HCT116 (cell line): ENCODE measurements at places on chromosomes 16 and 17. TPM values are rescaled to one million over a fixed set of nuclear protein-coding genes. Genes with fewer than 3 reads are reported as not detected.

Gene CACNA1H
- 24.3 TPM for total RNA-seq

- DNase-seq: no peak
These were observed 39.6 kb downstream of the WSB1 start for GRCh38 chr17:27333410-27333980.

GRCh38 chr16:58109330-58109729 lies 19.9 kb downstream of the CFAP20 start:
- no peak for DNase-seq

- DNase-seq: peak; percentile 12
These were observed 1.3 kb downstream of the RILP start for GRCh38 chr17:1648173-1648962.

DNA sequence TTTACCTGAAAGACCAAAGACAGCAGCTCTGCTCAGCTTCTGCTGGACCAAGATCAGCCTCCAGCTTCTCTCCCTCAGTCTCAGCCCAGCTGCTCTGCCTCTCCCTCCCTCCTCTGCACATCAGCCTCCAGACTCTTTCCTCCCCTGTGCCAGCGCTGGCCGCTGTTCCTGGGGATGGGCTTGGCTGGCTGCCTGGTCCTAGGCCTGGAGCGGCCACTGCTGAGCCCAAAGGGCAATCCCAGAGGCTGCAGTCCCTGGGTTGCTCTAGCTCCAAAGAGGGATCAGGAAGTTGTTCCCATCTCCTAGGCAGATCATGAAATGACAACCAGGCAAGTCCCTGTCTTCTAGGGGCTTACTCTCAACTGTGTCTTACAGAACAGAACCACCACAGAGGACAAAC lies 31.3 kb downstream of the DCUN1D3 start:
- DNase-seq: no peak

Gene TOM1L1
- total RNA-seq: 70.8 TPM

- DNase-seq: no peak
These were observed 20.2 kb downstream of the MBTPS1 start for GRCh38 chr16:84096447-84097005.

DNA sequence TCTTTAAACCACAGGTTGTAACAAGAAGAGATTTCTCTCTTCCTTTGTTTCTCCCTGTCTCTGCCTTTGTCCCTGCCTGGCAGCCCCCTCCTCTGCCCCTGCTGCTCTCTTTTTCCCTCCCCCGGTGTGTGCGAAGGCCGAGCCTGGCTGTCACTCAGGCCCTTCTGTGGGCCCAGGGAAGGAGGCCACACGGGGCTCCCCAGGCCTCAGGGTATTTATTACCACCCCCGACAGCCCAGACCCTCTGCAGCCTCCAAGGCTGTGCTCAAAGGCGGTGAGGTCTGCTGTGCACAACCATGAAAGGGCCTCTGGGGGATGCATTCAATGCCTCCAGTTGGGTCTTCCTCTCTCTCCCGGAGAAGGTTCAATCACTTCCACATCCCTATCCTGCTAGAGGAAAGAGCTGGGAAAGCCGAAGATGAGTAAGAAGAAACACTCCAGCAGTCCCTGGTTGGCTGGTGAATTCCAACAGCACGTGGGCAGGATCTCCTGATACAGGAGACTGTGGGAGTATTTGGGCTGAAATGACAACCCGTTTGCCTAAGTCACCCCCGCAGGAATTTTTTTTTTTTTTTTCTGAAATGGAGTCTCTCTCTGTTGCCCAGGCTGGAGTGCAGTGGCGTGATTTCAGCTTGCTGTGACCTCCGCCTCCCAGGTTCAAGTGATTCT lies 34.2 kb downstream of the ZNF423 start:
- no peak for DNase-seq

- DNase-seq: no peak
These were observed 131.8 kb downstream of the ABCC12 start for GRCh38 chr16:48024042-48024441.

- DNase-seq: no peak
These were observed 17.5 kb upstream of the DLX4 start for GRCh38 chr17:49951362-49952082.

GRCh38 chr17:75848523-75849278 lies 4.5 kb upstream of the UNC13D start:
- peak; percentile 64 for DNase-seq

- DNase-seq: no peak
These were observed 6.3 kb downstream of the STARD3 start for GRCh38 chr17:39643271-39643670.

DNA sequence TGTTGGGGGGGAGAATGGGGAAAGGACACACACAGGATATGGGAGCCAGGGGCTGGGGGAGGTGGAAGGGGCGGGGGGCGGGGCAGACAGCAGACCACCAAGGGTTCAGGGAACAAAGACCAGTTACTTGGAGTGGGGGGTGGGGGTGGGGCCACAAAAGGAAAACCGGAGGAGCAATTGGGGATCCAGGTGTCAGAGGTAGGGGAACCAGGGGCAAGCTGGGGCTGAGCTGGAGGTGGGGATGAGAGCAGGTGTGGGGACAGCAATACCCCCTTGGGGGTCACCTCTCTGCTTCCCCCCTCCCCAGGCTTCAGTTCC lies 1.4 kb upstream of the ORAI3 start:
- no peak for DNase-seq

Gene ABAT
- 4.7 TPM for total RNA-seq

- DNase-seq: no peak
These were observed 13.5 kb upstream of the TBX21 start for GRCh38 chr17:47719411-47720152.

Gene KRTAP2-4
- total RNA-seq: 0.76 TPM

GRCh38 chr17:35315283-35315682 lies 58.1 kb downstream of the SLFN11 start:
- DNase-seq: no peak

DNA sequence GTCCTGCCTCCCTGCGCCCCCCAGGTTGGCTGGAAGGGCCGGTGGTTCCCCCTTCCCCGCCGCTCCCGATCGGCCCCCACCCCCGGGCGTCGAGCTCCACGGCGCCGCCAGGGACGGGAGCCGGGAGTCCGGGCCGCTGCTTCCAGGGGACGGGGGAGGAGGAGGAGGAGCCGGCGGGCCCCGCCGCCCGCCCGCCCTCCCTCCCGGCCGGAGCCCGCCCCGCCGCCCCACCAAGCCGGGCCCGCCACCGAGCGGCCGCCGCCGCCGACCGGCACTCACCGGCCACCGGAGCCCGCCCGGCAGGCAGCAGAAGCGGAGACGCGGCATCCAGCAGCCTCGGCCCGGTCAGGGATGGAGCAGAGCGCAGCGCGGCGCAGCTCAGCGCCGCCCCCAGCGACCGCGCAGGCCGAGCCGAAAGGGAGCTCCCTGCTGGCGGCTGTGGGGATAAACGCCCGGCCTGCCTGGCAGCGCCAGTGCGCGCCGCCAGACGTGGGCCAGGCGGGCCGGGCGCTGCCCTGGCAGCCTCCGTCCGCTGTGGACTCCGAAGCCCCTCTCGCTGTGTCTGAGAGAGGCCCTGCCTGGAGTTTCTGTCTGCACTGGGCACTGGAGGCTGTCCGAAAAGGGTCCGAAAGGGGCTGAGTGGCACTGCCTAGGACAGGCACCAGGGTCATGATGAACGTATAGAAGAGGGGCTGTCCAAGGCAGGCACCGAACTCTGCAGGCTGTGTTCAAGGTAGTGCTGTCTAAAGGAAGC lies at the start of gene MYO18A:
Gene MYO18A, minus strand, starts transcription at position 365 of the 754 bp plus-strand sequence. CDS start 13,458 bp downstream, outside the sequence.
- DNase-seq: no peak

DNA sequence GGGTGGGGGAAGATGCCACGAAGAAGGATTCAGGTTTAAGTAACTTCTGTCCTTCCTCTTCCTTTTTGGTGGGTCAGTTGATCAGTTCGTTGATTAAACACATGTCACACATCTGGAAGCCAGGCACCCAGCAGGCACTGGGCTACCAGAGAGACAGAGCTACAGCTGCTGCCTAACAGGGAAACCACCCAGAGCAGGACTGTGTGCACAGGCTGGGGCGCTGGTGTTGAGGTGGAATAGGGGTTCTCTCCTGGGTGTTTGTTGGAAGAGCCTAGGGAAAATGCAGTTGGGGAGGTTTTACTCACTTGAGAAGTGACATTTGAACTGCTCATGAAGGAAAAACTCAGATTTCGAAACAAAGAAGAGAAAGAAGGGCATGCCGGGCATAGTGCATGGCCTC lies 152.4 kb downstream of the IRX5 start:
- DNase-seq: no peak

GRCh38 chr16:57984443-57985203 lies 13.7 kb upstream of the CNGB1 start:
- DNase-seq: no peak

DNA sequence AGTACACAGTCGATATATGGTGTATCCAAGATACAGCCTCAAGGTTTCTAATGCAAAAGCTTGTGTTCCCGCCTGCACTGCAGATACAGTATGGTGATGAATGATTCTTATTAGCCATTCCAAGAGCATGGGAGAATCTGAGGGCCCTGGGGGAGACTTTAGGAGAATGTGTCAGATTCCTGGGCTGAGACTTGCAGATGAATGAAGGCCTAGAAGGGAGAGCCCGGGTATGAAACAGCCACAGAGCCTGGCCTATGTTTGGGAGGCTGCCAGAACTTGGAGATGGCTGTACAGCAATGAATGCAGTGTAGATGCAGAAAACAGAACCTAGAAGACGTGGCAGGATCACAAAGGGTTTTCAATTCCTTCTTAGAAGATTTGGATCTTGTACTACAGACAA lies 510.7 kb downstream of the HAPSTR1 start:
- no peak for DNase-seq

DNA sequence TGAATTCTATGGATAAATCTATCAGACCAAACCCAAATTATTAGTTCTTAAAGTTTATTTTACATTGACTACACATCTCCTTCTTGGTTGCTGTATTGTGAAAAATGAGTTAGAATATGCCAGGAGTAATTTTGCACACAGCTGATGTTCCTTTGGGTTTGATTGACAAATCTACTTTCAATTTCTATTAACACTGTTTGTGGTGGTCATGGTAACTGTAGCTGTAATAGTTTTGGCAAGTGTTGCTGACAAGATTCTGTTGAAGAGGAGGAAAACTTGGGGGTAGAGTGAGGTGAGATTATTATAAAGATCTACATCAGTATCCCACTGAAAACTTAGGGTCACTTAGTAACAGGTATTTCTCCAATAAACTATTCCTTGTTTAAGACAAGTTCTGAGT lies 30.3 kb downstream of the MRTFB start:
- no peak for DNase-seq

GRCh38 chr17:81869221-81870130 lies 1.7 kb downstream of the ARHGDIA start:
- DNase-seq: no peak

- DNase-seq: no peak
These were observed 78.4 kb upstream of the MED9 start for GRCh38 chr17:17398188-17398942.

Gene TBC1D16
- 31.1 TPM for total RNA-seq

GRCh38 chr16:21641916-21642315 lies 10.5 kb downstream of the IGSF6 start:
- DNase-seq: no peak

DNA sequence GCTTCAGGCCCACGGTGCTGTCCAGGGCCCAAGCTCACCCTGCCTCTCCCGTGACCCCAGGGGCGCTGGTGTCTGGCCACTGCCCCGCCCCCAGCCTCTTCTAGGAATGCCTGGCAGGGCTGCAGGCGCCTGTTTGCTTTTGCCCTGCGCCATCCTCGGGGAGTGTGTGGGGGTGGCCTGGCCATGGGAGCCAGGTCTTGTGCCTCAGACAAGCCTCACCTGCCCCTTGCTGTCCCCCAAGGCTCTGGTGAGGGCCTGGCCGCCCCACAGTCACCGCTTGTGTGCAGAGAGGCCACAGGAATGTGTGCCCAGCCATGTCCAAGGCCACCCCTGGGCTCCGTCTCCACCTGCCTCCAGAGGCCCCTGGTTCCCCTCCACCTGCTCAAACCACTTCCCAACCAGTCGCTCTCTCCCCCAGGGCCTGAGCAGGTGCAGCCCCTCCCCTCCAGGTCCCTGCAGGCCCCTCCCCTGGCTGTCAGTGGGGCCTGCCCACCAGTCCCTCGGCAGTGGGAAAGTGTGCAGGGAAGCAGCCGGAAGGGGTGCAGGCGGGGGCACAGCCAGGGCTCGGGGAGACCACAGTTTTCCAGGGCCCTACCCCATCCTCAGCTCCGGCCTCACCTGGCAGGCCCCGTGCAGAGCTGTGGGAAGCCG lies 841 bp upstream of the IGFALS start:
- no peak for DNase-seq

- DNase-seq: no peak
These were observed 262.1 kb upstream of the MAF start for GRCh38 chr16:79862601-79863000.

GRCh38 chr17:72518753-72519597 lies 398.2 kb downstream of the SOX9 start:
- DNase-seq: no peak

Gene TRAPPC1
- total RNA-seq: 123 TPM

GRCh38 chr16:85983606-85984230 lies 84.8 kb downstream of the IRF8 start:
- DNase-seq: no peak

Gene C16orf78
- total RNA-seq: not detected

Gene SLC5A11
- 0.47 TPM for total RNA-seq

DNA sequence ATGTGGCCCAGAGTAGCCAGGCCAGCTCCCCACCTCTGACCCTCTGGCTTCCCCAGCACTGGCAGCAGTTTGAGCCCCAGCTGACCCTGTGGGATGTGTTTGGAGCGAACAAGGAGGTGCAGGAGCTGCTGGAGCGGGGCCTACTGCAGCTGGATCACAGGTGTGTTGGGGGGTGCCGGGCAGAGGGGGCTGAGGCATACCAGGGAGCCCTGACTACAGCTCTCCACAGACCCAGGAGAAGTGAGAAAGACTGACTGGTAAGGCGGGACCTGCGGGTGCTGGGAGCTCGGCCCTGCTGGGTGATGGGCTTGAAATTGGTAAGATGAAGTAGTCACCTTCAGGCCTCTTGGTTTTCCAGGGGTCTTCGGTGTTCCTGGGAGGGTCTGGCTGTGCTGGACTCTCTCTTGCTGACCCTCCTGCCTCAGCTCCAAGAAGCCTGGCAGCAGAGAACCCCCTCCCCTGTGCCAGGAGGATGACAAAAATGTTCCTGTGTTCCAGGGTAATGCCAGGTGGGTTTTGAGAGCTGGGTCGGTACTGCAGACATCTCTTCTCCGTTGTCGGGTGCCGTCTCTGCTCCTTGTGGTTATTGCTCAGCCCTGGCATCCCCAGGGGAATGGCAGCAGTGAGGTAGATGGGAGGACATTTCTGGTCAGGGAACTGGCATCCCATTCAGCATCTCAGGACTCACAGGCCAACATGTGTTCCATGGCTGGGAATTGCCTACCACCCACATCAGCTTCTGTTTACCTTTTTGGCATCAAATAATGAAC lies 5.9 kb downstream of the RSAD1 start:
- DNase-seq: no peak
